Common myeloid progenitor, CD34-positive (primary cell): ENCODE measurements at places on chromosomes 16 and 17.

DNA sequence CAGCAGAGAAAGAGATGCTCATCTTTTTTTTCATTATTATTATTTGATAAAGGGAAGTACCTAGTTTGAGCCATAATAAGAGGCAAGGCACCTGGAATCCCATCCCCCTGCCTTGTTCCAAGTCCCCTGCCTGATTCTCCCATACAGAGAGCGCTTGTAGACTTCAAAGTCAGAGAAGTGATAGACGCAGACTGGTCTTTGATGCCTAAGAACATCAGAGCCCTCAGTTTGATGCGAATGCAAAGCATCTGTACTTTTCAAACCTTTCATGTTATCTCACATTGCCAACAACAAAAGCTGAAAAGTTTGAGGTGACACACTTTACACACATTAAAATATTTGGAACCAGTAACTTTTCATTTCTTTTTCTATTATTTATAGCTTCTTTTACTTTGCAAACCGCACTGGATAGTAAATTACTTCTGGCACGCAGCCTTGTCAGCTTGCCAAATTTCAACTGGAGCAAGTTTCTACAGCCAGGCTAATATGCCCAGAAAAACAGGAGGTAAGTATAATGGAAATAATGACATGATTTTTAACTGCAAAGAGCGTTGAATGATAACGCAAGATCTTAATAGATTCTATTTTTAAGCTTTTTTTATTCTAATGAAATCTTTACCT, 5.9 kb upstream of the UTP6 start:
- peak; percentile 87 for DNase-seq

DNA sequence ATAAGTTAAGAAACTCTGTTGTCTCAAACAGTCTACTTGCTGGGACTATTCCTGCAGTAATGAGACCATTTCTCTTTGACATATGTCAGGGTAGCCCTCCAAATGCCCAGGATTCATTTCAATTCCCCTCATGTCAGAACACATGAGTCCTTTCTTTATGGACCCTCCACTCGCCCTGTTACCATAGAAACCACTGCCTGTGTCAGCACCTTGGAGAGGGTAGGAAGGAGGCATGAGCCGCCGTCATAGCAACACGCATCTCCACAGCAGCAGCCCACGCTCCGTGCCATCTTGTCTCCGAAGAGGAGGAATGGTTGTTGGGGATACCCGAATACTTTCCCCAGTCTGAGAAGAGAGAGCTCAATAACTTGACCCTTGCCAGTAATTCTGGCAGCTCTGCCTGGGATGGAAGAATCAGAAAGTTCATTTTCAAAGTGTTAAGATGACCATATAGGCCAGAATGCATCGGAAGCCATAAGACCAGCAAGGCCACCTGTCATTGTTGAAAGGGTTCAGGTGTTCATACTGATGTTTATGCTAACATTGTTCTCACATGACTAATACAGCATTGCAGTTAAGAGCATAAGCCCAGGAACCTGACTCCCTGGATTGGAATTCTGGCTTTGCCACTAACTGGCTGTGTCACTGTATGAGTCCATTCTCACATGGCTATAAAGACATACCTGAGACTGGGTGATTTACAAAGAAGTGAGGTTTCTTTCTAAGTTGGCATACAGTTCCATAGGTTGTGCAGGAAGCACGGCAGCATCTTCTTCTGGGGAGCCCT, 141.3 kb downstream of the ABCC12 start:
- DNase-seq: no peak

DNA sequence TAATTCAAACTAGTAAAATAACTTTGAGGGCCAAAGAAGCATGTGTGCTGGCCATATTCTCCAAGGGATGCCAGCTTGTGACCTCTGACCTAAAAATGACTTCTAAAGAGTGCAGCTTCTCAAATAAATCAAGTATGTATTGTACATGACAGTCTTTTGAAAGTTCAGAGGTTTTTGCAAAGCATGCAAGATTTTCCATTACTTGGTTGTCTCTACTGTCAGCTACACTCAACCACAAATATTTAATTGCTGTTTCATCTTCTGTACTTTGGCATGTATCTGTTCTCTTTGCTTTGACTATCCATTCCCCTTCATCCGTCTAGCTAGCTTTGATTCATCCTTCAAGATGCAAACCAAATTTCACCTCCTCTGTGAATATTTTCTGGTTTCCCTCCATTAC, 121.9 kb upstream of the HS3ST2 start:
- no peak for DNase-seq

- DNase-seq: no peak
Measured at GRCh38 chr17:28720247-28720996, 637 bp downstream of the RPL23A start.

- peak; percentile 78 for DNase-seq
Measured at GRCh38 chr16:12089492-12090150, 113.1 kb downstream of the SNX29 start.

DNA sequence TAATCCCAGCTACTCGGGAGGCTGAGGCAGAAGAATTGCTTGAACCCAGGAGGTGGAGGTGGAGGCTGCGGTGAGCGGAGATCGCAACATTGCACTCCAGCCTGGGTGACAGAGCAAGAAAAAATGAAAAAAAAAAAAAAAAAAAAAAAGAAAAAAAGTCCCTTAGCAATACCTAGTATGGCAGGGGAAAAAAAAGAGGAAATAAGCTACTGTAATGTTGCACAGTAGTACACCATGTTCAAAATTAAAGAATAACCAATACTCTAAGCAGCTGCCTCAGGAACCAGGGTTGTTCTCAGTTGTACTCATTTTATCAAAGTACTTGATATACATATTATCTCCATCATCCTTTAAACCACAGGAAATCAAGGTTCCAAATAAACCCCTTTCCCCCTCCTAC, 17.3 kb upstream of the TXNDC11 start:
- DNase-seq: peak; percentile 7

GRCh38 chr17:4206962-4207361, 56.8 kb downstream of the ANKFY1 start:
- DNase-seq: peak; percentile 75

DNA sequence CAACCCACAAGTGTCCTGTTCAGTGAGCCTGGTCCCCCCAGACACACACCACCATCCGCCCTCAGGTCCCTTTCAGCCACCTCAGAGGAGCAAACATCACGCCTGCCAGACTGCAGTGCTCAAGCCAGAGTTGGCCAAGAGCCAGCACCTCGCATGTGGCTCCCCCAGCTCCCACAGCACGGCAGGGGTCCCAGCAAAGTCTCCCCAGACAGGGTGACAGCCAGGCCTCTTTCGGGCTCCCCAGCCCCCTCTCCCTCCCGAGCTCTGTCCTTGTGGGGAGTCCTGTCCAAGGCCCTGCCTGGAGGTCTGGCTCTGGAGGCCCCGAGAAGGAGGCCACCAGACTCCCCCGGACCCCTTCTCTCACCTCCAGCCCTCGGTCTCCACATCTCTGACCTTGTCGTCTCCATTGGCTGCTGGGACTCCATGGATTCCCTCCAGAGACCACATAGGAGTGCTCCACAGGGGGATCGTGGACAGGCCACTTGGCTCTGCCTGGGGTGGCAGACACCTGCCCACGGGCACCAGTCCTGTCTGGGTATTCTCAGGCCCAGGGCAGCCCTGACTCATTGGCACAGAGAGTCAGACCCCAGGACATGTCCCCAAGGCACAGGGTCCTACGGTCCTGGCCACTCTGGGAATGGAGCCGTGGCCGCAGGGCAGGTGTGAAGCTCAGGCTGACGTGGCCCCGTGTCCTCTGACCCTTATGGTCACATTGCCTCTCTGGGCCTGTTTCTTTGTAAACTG, 1.8 kb upstream of the MYADML2 start:
- DNase-seq: no peak

DNA sequence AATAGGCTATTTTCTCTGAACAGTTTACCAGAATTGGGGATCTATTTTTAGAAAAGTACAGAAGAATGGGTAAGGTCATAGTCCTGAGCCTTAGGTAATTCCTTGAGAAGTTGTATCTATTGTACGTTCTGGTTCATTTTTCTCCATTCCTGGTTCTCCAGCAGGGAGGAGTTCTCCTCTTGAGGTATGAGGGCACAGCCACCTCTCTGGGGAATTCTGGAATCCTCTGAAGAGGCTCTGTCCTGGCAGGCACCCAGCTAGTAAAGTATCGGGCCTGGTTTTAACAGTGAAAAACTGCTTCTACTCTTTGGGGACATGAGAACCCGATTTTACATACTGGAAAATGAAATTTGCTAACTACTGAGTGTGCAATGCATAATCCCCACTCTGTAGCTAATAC, 19.6 kb upstream of the PMFBP1 start:
- DNase-seq: no peak

- no peak for DNase-seq
Measured at GRCh38 chr16:12494661-12495060, 309.0 kb downstream of the CPPED1 start.

- DNase-seq: peak; percentile 84
Measured at GRCh38 chr16:84672276-84673202, 24.2 kb downstream of the KLHL36 start.

DNA sequence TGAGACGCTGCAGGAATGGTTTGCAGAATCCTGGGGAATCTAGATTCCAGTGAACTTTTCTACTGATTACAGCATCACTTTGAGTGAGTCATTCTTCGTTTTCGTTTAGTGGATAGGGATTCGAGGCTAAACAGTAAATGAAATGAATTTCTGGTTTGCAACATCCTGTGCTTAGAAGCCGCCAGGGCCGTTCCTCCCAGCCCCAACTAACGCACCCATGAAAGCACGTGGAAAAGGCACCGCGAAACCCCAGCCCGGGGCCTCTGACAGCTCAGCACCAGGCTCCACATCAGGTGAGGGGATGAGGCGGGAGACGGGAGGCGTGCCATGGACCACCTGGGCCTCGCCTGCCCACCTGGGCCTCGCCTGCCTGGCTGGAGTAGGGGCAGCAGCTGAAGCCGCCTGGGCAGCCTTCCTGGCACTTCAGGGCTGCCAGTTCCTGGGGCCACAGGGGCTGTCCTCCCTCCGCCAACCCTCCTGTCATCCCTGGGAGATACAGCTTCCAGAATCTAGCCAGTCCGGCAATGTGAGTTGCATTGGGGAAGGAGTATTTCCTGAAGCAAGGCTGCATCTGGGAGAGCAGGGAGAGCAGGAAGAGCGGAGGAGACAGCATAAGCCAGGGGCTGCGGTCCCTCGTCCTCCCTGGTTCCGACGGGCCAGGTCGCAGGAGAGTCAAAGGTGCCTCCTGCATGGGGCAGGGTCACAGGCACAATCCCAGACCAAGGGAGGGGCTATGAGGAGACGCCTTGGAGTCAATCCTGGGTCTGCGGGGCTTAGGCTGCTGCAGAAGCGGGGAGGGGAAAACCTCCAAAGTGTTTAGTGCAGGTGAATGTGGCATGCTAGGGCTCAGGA, 78.4 kb downstream of the RPH3AL start:
- DNase-seq: no peak

- peak; percentile 23 for DNase-seq
Measured at GRCh38 chr17:46875849-46876352, 24.5 kb downstream of the WNT9B start.

DNA sequence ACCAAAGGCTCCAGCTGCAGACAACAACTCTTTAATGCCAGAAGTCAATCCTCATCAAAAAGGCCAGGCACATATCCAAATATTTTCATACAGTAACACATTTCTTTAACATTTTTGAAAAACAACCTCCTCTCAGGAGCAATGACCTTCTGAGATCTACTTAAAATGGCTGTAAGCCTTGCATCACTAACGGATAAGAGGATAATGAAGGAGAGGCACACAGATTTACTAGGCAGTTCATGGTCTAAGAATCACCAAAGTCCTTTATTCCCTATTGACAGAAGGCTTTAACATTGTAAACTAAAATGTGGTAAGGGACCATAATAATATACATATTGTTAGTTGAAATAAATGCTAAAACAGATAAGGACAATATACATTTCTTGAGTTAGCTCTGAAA, 114.7 kb downstream of the USP32 start:
- DNase-seq: no peak

GRCh38 chr17:40556198-40556661, 9.0 kb downstream of the CCR7 start:
- no peak for DNase-seq

- no peak for DNase-seq
Measured at GRCh38 chr17:4080686-4081085, 62.1 kb downstream of the ZZEF1 start.

- DNase-seq: no peak
Measured at GRCh38 chr16:88057656-88058055, 106.4 kb downstream of the BANP start.

GRCh38 chr17:36614081-36614480, 12.7 kb downstream of the MRM1 start:
- DNase-seq: no peak

DNA sequence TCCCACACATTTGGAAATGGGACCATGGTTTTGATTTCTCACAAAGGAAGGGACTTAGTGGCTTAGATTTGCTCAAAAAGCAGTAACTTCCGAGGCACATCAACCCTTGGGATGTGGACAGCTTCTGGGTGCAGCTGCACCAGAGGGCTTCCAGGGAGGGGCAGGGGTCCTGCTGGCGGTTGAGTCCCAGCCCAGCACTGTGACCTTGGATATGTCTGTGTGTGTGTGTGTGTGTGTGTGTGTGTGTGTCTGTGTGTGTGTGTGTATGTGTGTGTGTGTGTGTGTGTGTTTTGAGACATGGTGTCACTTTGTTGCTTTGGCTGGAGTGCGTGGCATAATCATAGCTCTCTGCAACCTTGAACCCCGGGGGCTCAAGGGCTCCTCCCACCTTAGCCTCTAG, 130.8 kb downstream of the CLEC16A start:
- no peak for DNase-seq

DNA sequence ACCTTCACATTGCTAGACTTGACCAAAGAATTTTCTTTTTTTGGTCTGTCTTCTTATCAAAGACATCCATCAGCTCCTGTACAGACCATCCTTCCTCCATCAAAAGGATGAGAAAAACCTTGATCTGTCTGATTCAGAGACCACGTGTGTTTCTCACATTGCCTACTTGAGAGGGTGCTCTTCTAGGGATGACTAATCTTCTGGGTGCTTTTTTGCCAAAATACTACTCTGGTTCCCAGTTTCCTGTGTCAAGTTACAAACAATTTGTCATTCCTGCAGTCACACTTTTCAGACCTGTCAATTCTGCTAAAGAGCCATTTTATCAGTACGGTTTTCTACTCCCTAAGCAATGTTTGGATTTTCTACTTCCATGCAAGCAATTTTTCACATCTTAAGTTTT, 492.2 kb downstream of the CDH11 start:
- DNase-seq: no peak

- DNase-seq: no peak
Measured at GRCh38 chr17:2900842-2901241, 104.6 kb downstream of the RAP1GAP2 start.

DNA sequence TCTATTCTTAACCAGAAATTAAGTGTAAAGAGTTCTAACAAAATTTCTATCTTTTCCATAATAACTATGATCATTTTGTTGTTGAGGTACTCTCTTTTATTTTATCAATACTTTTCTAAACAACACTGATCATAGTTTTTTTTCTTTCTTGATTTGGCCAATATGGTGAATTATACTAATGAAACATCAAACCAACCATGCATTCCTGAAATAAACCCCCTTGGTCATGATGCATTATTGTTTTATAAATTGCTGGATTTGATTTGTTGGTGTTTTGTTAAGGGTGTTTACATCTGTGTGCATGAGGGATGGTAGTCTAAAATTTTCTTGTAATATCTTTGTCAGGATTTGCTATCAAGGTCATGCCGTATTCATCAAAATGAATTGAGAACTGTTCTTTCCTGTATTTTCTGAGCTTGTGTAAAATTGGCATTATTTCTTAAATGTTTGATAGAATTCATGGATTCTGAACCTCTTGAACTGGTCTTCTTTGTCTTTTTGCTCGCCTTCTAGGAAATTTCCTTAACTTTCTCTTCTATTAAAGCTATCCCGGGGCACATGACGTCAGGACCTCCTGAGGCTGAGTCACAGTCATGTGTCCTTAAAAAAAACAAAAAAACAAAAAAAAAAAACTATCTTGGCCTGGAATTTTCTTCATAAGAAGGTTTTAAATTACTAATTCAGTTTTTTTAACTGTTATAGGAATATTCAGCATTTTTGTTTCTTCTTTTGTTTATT, 3.9 kb upstream of the TRIM25 start:
- no peak for DNase-seq
